GM06990 (cell line): ENCODE measurements at places on chromosomes 16 and 17.
A peak's percentile ranks its signal among the peaks of the same experiment; 100 is the strongest.

GRCh38 chr16:56352351-56353053 lies 72.8 kb downstream of the AMFR start:
- DNase-seq, result no peak

DNA sequence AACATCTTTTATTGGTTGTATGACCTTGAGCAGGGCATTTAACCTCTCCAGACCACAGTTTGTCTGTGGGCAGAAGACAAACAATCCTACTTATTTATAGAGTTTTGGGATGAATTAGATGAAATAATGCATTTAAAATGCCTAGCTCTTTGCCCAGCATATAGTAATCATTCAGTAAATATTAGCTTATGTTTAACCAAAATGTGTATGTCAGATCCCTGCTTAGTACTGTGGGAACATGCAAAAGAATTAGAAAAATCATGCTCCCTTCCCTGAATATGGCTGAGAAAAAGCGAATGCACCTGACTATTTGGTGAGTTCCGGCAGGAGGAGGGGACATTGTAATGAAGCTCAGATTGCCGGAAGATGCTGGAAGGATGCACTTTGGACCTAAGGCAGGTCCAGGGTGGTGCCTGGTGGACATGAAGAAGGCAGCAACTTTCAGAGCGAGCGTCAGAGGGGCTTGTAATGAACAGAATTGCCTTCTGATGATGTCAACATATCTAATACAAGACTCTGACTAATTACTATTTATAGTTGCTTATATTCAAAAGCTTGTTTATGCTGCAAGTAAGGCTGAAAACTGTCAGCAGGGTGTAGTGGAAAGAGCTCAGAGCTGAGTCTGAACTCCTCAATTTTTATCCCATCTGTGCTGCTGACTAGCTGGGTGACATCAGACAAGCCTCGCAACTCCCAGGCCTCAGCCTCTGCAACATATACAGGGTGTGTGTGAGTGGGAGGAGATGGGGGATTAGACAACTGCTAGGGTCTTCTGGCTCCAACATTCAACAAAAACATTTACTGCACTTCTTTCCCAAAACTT lies 221.2 kb downstream of the PRKCA start:
- no peak for DNase-seq

DNA sequence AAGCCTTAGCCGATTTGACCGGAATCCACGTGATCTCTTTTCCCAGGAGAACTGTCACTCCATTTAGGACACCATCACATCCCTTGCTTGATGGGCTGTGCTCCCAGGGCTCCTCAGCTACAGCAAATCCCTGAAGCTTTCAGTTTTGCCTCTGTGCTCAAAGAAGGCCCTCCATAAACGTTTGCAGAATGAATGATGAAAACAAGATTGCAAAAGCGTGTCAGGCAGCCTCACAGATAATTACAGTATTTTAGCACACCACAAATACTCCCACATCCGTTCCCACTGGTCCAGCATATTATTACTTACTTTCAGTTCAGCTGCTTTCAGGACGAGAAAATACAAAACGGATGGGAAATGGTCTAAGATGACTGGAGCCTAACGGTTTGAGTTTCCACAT lies 84.6 kb downstream of the USP31 start:
- peak; percentile 32 for DNase-seq

DNA sequence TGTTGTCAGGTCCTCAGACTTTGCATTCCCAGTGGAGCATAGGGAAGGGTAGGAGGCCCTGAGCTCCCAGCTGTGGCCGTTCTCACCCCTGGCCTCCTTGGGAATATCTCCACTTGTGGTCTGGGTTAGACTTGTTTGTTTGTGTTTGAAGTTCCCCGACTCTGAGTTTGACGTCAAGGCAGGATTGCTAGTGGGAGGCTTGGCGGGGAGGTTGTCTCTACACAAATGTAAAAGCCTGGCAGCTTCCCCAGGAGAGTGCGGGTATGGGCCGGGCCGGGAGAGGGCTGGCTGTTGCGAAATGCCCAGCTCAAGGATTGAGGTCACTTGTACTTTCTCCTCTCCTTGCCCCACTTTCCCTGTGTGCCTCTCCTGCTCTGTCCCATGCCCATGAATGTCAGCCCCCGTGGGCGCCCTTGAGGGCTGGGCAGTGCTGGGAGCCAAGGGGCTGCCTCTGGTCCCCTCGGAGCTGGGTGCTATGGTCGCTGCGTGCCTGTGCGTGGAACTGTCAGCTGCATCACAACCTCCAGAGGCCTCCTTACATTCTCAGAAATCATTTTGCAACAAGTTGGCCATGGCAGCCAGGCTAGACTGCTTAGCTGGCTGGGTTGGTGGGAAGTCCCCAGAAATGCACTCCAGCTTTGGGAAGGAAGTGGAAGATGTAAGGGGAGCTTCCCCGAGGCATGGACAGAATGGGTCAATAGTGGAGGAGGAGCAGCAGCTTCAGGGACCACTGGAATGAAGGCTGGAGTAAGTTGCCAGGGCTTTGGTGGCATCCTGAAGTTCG lies 84.3 kb downstream of the KSR1 start:
- no peak for DNase-seq

- no peak for DNase-seq
These were observed 109.9 kb downstream of the RBFOX3 start for GRCh38 chr17:79500745-79501618.

GRCh38 chr16:49604602-49605001 lies 231.0 kb downstream of the C16orf78 start:
- DNase-seq, result no peak

DNA sequence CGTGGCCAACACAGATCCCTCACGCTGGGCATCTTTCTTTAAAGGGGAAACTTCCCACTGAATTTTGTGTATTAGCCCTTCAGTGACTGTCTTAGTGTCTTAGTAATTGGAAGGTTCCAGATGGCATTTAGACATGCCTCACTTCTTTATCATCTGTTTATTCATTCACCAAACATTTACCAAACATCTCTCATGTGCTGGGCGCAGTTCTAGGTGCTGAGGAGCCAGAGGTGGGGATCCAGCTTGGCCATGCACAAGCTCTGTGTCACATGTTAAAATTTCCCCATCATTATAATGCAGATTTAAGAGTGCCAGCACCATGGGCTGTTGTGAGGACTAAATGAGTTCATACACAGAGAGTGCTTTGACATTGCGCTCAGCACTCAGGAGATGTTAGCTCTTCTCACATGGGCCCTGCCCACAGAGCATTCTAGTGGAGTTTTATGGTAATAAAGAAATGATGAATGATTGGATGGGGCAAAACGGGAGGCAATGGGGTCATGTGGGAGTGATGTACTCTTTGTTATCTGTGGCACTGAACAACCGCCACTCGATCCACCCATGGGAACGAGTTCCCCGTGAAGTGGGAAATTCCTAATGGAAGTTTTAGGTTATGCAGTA lies 119.7 kb downstream of the SNX29 start:
- no peak for DNase-seq

GRCh38 chr17:75835654-75835987 lies 8.6 kb downstream of the UNC13D start:
- no peak for DNase-seq

GRCh38 chr16:57258226-57258909 lies 13.3 kb downstream of the ARL2BP start:
- DNase-seq, result no peak

DNA sequence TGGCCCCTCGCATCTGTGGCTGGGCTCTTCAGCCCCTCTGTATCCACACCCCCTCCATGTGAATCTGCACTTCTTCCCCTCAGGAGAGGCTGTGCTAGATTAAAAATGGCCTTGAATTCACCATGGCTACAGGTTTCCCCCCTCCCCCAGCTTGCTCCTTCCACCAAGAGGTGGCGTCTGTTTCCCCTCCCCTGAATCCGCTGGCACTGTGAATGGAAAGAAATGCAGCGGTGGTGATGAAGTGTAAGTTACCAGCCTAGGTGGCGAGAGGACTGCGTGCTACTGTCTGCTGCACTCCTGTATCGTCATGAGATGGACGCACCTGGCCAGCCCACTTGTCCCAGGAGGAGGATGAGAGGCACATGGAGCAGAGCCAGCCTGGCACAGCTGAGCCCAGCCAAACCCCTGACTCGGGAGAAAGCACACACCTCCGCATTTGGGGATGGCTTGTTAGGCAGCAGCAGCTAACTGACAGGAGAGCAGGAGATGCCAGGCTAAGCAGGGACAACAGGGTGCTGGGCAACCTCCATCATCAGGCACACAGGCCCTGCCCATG lies 26.2 kb downstream of the TNFRSF13B start:
- no peak for DNase-seq

DNA sequence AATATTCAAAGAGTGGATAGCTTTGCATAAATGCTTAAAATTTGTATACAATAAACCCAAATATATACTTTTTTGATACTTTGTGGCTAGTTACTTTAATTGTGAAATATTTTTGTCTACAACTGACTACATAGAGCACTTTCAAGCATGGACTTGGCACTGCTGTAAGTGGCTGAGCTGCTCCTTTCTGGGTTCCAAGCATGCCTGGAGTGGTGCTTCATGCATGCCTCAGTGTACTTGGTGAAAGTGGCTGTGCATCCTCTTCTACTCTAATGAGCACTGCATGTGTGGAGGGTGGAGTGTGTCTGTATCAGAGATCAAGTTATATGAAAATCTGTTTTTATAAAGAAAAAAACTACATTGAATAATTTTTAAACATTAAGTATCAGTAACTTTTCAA lies 94.1 kb downstream of the OMG start:
- DNase-seq, result no peak

- DNase-seq, result no peak
These were observed 40.2 kb upstream of the MYH2 start for GRCh38 chr17:10589553-10590145.

- no peak for DNase-seq
These were observed 47.0 kb upstream of the MARCHF10 start for GRCh38 chr17:62855156-62855555.

DNA sequence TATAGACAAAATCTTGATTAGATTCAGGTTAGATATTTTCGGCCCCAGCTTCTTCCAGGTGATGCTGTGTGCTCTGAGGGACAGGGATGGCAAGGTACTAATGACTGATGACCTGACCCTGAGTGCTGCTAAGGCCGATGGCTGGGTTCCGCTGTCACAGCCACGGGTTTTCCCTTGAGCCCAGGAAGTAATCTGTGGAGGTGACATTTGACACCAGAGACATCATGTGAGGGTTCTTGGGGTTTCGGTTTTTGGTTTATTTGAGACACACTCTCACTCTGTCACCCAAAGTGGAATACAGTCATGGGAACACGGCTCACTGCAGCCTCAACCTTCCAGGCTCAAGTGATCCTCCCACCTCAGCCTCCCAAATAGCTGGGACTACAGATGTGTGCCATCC lies 9.8 kb downstream of the OTOP3 start:
- peak; percentile 49 for DNase-seq

DNA sequence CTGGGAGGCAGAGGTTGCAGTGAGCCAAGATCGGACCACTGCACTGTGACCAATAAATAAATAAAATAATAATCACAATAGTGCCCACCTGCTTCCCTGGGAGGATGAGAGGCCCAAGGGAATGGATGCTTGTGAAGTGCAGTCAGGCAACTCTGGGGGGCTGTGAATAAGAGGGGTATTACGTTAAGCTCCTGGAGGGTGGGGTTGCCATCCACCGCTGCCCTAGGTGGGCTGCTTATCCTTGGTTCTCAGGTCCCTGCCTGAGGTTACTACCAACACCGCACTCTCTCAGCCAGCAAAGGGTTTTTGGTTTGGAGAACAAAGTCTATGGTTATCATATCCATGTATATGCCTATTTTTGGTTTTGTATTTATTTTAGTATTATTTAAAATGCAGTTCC lies 48.6 kb upstream of the CBFA2T3 start:
- no peak for DNase-seq
